ENCODE measurements at places on chromosomes 11 and 22.

DNA sequence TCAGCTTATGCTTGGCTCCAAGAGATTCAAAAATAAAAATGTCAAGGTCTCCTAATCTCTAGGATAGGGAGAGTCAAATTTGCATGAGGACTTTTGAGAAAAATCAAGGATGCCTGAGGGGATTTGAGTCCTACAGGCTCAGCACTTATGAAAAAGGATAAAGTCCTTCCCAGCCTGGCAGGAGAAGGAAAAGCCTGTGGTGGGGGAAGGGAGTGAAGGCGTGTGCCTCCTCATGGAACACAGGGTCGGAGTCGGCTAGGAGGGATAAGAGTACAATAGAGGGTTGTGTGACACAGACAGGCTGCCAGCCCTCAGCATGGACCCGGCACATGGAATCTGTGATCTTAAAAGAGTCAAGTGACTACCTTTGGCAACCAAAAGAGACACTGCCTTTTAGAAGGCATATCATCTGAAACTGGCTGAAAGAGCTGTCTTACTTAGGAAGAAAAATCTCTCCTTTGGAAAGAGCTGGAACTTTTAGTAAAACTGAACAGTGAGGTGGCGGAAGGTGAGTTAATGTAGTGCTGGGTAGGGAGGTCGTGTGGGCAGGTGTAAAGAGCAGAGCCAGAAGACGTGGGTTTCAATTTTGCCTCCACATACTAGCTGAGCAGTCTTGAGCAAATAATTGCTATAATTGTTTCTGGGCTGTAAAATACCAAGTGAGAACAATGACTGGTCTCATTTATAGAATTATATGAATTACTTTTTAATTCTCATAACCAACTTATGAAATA is 58.8 kb upstream of the RDX start:
- no peak for DNase-seq

DNA sequence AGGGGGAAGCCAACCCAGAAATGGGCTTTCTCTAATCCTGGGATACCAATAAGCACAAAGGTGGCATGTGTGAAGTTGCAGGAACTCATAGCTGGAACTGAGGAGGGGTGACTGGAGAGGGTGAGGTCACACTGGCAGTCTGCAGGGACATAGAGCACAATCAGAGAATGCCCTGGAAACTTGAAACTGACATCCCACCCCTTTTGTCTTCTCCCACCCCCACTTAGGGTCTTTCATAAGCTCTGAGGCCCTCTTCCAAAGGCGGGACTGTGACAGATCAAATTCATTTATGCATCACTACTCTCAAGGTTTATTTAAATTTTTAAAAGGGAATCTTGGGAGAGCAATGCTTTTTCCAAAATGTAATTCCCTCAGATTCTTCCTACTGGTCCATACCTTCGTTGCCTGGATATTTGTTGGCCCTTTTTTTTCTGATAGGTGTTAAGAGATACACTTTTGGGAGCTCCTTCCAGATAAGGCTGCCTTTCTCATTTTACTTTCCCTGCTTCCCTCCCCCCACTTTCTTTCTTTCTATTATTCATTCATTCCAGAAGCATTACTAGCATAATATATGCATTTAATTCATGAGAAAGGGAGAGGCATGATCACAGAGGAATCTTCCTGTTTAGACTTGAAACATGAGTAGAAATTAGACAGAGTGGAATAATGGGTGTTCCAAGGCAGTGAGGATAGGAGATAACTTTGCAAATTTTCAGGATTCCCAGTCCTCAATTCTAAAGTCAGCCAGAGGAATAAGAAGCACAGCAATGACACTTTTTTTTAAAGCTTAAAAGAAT is 14.8 kb downstream of the OR51E2 start:
- no peak for DNase-seq

DNA sequence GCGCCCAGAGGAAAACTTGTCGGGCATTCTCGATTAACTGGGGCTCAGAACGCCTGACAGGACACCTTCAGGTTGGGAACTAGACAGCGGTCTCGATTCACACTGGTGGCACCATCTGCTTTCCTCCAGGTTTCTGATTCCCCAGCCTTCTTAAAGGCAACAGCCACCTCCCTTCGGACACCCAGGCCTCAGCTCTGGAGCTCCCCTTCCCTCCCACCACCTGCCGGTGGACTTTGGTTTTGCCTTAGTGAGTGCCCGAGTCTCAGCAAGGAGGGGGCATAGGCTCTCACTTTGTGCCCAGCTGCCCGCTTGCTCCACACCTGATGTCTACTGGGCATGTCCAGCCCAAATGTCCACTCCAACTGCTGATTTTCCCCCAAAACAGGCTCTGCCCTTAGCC is 110.4 kb upstream of the PARVA start:
- DNase-seq, result no peak

GRCh38 chr11:71265559-71266092 is 13.2 kb upstream of the SHANK2 start:
- no peak for DNase-seq

DNA sequence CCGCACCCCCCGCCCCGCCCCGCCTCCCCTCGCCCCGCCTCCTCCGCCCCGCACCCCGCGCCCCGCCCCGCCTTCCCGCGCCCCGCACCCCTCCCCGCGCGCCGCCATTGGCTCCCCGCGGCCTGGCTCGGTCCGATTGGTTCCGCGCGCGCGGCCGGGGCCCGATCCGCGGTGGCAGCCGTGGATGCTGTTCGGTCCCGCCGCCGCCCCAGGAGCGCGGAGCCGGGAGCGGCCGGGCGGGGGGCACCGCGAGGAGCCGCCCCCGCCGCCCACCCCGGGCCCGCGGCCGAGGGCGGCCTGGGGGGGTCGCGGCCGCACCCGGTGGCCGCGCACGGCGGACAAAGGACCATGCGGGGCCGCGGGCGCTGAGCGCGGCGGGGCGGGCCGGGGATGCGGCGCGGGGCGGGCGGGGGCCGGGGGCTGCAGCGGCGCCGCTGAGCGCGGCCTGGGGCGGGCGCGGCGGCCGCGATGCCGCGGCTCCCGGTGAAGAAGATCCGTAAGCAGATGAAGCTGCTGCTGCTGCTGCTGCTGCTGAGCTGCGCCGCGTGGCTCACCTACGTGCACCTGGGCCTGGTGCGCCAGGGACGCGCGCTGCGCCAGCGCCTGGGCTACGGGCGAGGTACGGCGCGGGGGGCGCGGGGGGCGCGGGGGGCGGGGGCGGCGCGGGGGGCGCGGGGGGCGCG is at the start of gene B4GALNT4:
Gene B4GALNT4, plus strand, starts transcription at position 164 of the 683 bp plus-strand sequence. Its CDS starts 305 bp downstream, at position 469.
- DNase-seq, result no peak

DNA sequence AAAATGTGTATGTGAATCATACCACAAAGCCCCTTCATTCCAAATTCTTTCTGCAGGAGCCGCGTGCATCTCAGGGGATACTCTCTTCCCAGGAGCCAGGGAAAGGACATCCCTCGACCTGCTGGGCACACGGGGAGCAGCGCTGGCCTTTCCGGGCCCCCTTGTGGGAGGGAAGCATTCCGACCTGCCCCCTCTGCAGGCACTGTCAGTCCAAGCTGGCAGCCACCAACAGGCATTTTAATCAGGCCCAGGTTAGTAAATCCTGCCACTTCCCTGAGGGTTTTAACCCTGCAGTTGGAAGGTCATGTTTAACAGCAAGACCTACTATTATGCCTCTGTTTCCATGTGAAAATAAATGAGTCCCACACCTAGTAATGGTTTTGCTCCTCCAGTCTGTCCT is 391.5 kb downstream of the SHANK2 start:
- DNase-seq, result no peak

- no peak for DNase-seq
Measured at GRCh38 chr22:48832592-48832991, 995.1 kb downstream of the BRD1 start.

- DNase-seq, result no peak
Measured at GRCh38 chr11:120147094-120147949, 9.4 kb upstream of the TRIM29 start.

GRCh38 chr11:110356762-110357671 is 60.6 kb upstream of the RDX start:
- no peak for DNase-seq

DNA sequence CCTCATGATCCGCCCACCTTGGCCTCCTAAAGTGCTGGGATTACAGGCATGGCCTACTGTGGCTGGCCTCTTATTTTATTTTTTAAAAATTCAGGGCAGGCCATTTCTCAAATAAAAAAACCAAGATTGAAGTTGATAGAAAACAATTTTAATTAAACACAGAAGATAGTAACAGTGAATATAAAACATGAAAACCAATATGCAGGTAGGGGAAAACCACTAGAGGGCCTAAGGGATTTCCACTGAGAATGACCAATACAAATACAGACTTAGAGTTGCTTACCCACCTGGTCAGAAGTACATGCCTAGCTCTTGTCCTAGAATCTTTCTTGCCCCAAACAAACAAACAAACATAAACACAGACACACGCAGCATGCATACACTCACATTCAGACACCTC is 1.7 kb upstream of the RTCB start:
- no peak for DNase-seq

- DNase-seq, result no peak
Measured at GRCh38 chr11:20415432-20415831, 27.9 kb downstream of the PRMT3 start.

DNA sequence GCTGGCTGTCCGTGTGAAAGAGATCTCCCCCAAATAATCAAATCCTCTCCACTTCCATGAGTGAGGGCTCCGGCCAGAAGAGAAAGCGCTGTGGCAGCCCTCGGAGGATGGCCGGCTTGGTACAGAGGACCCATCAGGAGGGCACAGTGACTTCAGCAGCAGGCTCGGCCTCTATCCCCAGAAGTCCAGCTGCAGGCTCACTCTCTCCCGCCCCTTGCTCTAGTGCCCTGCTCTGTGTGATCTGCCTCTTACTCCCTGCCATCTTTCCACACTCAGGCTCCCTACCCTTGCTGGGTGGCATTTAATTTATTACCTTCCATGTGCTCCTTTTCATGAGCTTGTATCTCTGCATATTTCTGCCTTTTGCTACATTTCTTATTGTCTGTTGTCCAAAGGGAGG is 129.7 kb downstream of the SPATA19 start:
- DNase-seq, result no peak

GRCh38 chr11:59800390-59801025 is 10.1 kb downstream of the MRPL16 start:
- no peak for DNase-seq

DNA sequence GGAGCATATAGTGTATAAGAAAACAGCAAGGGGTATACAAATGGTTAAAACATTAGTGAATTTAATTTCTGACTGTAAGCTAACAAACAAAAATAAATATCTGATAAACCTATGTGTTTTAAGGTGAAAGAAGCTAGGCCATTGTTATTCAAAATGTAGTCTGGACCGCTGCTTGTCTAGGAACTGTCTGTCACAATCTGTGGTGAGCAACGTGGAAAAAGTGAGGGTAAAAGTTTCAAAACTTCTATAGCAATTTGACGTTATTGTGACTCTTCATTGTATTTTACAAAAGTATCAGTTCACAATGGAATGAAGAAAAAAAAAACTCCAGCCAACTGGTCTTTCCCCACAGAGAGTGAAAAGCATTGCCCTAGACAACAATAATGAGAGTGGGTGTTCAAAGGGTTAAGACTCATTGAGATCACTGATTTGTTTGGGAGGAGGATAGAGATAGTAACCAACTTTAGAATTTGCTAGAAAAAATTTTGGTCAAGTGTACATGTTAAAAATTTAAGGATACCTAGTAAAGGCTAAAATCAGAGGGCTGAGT is 79.1 kb downstream of the UVRAG start:
- DNase-seq, result no peak

DNA sequence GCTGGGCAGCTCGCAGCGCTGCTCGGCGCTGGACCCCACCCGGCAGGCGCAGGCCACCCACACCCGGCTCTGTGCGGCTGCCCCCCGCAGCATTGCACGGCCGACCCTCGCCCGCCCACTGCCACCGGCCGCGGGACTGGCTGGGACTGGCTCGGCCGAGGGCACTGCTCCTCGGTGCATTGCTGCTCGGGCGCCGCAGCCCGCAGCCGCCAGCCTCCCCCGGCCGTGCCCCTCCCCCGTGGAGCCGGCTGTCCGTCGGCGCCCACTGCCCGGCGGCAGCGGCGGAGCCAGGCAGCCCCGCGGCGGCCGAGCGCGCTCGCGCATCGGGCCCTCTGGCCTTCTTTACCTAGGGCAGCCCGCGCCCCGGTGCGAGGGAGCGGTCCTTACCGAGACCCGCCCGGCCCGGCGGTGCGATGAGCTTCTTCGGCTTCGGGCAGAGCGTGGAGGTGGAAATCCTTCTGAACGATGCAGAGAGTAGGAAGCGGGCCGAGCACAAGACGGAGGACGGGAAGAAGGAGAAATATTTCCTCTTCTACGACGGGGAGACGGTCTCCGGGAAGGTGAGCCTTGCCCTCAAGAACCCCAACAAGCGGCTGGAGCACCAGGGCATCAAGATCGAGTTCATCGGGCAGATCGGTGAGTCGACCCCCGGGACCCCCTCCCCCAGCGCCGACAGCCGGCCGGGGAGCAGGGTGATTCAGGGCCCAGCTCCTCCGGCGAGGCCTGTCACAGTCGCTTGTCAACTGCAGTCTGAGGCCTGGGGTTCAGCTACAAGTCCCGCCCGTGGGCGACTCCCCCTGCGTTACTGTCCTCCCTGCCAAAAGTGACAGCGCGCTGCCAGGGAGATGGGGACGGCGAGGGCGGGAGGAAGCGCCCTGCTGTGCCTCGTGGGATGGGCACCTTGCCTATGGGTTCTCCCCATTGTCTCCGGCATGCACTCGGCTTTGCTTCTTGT is 516 bp downstream of the VPS26B start:
- peak; percentile 37 for DNase-seq

- no peak for DNase-seq
Measured at GRCh38 chr11:95595973-95596489, 193.6 kb downstream of the FAM76B start.

- no peak for DNase-seq
Measured at GRCh38 chr22:43036282-43036829, 21.4 kb upstream of the PACSIN2 start.

- DNase-seq, result no peak
Measured at GRCh38 chr22:49046546-49047361, 780.9 kb downstream of the BRD1 start.

GRCh38 chr22:32444068-32444467 is 20.2 kb downstream of the BPIFC start:
- no peak for DNase-seq

DNA sequence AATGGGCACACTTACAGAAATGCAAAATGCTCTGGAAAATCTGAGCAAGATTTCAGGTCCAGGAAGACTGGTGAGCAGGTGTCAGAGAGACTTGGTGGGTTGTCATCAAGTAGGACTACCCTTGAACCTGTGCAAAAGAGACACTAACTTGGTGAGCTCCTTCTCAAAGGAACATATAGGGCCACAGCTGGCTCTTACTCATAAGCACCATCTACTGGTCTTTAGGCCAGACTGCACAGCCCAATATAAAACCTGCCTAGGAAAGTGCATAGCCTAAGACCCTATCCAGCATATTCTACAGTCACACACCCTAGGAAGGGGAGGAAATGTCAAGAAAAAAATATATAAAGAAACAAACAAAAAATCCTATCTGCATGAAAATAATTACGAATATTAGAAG is 18.2 kb upstream of the OR10W1 start:
- no peak for DNase-seq

GRCh38 chr11:120467627-120468026 is 43.9 kb upstream of the GRIK4 start:
- DNase-seq, result no peak

Measured in stimulated activated CD4-positive, alpha-beta T cell treated with anti-CD3 and anti-CD28 coated beads, TNF-alpha, amount 100 ng/mL, for 24 hours (primary cell).